T follicular helper cell (primary cell): ENCODE measurements at places on chromosomes 7 and 10.

DNA sequence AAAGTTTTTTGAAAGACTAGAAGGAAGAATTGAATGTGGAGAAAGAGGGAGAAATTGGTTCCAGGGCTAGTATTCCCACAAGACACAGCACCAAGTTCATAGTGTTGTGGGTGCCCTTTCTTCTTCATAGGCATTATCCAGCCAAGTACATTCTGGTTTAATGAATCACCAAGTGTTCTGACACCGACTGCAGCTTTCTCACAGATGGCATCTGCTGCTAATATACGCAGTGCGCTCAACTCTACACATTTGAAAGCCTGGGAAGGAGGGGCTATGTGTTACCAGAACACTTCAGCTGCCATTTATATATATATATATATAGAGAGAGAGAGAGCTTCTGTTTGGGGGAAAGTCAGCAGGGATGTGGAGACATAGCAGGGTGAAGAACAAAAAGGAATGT, 1168.4 kb downstream of the GATA3 start:
- DNase-seq, result no peak

DNA sequence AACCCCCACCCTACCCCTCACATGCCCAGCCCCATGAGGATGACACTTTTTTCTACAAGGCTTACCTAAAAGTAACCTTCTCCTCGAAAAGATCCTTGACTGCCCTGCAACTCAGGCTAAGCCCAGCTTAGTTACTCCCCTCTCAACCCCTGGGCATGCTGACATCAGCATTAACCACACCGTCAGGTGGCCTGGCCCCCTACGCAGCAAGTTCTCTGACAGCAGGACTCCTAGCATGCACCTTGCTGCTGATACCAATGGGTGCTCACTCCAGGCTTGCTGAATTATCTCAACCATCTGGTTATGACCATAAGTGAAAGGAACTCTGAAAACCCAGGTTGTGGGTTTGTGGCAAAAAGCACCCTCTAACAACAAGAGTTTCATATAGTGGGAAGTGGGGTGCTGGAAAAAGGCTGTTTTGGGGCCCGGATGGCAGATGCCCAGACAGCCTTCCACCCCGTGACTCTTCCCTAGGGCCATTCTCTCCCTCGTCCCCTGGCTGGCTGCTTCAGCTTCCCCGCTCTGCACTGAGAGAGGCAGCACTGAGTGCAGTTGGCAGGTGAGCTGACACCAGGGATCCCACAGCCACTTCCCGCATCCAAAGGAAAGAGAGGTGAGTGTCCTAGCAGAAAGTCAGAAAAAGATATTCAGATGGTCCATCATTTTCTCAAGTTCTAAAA, 518.9 kb downstream of the KCNMA1 start:
- no peak for DNase-seq

DNA sequence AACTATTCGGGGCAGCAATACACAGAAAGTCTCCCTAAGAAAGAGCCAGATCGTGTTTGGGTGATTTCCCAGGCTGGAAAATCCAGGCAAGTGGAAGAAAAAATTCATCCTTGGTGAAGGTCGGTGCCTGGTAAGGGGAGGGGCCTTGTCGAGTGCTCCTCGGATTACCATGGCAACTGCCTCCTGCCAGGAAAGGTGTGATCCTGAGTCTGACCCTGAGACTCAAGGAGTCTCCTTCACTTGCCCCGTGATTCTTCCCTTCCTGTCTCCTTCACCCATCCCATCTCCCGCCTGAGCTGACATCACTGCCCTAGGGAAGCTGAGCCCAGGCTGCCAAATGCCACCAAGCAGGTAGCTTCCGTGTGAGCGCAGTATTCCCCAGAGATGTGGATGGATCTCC, 112.2 kb downstream of the MYL10 start:
- DNase-seq, result no peak

GRCh38 chr10:85458324-85458723, 908.3 kb downstream of the GRID1 start:
- no peak for DNase-seq

DNA sequence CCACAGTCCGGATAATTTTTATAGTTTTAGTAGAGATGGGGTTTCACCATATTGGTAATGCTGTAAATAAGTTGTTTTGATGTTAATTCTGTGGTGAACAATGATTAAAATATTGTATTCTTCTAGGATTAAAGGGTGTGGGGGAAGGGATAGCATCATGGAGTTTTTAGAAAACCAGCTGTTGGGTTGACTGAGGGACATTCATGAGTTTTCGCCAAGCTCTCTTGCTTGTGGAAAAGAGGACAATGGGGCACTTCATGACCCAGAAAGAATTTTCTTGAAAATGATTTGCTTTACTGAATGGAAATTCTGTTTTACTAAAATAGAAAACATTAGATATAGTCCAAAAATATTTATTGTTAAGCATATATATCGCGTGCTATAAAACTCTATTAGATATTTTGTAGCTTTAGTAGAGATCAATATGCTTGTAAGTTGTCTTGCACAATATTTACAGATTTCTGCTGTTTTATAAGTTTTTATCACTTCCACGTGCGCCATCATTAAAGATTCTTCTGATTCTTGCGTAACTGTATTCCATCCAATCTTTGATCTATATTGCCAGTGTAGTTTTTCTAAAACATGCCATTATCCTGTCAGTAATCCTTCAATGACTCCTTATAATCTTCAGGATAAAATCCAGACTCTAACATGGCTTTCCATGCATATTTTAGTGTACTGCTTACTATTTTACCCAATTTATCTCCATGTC, 41.8 kb downstream of the LCOR start:
- DNase-seq, result no peak

GRCh38 chr7:129252128-129252527, 27.3 kb downstream of the AHCYL2 start:
- no peak for DNase-seq

- DNase-seq, result no peak
These were observed 2.2 kb upstream of the KCTD7 start for GRCh38 chr7:66626331-66626934.

- no peak for DNase-seq
These were observed 736.6 kb downstream of the MAGI2 start for GRCh38 chr7:78716876-78717275.

DNA sequence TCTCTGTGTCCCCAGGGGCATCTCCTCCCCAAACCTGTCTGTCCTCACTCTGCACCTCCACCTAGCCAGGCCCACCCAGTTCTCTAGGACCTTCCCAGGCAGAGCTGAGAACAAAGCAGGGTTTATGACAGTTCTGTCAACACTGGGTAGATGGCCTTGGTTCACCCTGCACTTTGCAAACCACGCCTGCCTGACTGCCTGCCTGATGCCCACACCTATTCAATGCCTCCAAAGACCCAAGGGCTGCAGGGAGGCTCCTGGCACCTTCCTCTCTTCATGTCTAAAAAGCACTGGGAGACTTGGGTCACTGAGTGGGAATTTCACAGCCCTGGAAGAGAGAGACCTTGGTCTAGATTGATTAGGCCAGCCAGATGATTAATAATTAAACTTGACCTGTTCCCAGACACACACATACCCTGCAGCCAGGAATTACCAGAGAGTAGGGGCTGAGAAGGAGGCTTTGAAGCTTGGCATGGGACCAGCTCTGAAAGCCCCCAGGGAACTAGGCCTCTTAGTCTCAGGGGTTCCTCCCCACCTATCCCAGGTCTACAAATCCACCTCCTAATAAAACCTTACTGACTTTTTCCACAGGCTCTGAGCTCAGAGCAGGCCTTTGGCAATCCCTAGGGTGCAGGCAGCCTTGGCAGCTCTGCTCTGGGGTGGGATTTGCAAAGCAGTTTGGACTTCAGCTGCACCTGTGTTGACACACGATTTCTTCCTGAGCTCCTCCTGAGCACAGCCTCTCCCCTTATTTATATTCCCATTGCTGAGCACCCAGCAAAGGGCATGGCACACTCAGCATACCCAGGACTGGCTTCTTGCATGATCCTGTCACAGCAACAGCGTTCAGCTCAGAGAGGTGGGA, 25.7 kb upstream of the PDCD4 start:
- DNase-seq, result no peak

GRCh38 chr10:17220652-17221100, 7.4 kb upstream of the VIM start:
- DNase-seq, result no peak

- DNase-seq, result no peak
These were observed 22.2 kb downstream of the MGAM2 start for GRCh38 chr7:142133731-142134148.

DNA sequence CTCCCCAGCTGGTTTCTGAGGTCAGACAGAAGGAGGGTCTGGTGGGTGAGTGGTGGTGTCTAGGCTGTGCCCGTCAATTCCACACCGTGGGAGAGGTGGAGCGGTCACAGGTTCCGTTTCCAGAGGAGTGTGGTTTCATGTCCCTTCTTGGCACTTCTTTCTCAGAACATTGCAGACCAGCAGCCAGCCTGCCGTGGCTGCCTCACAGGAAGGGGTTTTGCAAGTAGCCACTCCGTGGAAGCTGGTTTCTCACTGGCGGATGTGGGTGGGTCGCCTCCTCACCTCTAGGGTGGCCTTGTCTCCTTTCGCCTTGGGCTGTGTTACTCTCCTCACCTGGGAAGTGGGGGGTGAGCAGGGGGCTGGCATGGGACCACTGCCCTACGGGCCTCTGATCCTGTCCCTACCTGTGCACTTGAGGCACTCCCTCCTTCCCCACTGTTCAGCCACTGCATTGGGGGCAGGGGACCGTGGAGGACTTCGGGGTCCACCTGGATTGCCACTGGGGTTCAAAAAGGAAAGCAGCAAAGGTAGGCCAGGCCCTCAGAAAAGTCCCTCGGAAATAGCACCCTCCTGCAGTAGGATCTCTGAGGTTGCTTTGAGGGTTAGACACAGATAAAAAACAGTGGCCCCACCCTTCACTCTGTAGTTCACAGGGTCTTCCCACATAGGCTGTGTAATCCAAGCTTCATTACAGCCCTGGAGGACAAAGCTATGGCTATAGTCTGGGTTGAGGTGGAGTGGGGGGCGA, 33.9 kb downstream of the TSPAN14 start:
- no peak for DNase-seq
